ENCODE measurements at places on chromosomes 3 and 15. TPM values are rescaled to one million over a fixed set of nuclear protein-coding genes. Genes with fewer than 3 reads are reported as not detected.

Gene IQCF5
- not detected for total RNA-seq

Gene ANKRD34C
- total RNA-seq: not detected

Gene PPARG
- 3.6 TPM for total RNA-seq

Gene B3GALNT1
- total RNA-seq: 24.1 TPM

Gene ZNF197
- 31.8 TPM for total RNA-seq

Gene PARP15
- total RNA-seq: 1.1 TPM

Gene ALG1L2
- 1.7 TPM for total RNA-seq

Gene GATA2
- total RNA-seq: 0.36 TPM

Gene EBLN2
- 5.0 TPM for total RNA-seq

Gene LRTM1
- total RNA-seq: not detected

Gene LEKR1
- 0.69 TPM for total RNA-seq

Gene ITPKA
- total RNA-seq: 0.15 TPM

Gene GOLGA8Q
- total RNA-seq: 0.62 TPM

Gene DBR1
- 17.2 TPM for total RNA-seq

Gene CACNA1D
- 10.5 TPM for total RNA-seq

Gene PDIA3
- total RNA-seq: 81.6 TPM

Gene CD86
- total RNA-seq: not detected

Gene LRRFIP2
- total RNA-seq: 66.9 TPM

Gene SLC15A2
- 0.15 TPM for total RNA-seq

Gene CCDC39
- not detected for total RNA-seq

Gene GP5
- total RNA-seq: 0.15 TPM

Gene FANCD2OS
- total RNA-seq: not detected

Gene FGF7
- total RNA-seq: under 0.01 TPM

Gene TMEM207
- not detected for total RNA-seq

Gene TRH
- not detected for total RNA-seq

Gene FETUB
- not detected for total RNA-seq

Gene IVD
- 38.5 TPM for total RNA-seq

Gene GFM1
- total RNA-seq: 55.1 TPM

Gene NFKBIZ
- total RNA-seq: 211 TPM

Gene STARD5
- total RNA-seq: 3.2 TPM

Gene IL5RA
- under 0.01 TPM for total RNA-seq
